ENCODE measurements at places on chromosomes 1 and 21.

DNA sequence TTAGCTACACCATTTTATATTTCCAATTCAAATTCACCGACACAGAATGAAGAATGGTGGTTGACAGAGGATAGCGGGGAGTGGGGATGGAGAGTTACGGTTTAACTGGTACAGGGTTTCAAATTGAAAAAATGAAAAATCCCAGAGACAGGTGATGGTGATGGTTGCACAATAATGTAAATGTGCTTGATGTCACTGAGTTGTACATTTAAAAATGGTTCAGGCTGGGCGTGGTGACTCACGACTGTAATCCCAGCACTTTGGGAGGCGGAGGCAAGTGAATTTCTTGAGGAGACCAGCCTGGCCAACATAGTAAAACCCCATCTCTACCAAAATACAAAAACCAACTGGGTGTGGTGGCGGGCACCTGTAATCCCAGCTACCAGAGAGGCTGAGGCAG, 31.2 kb upstream of the SHCBP1L start:
- no peak for DNase-seq

- no peak for DNase-seq
Observed at GRCh38 chr1:149979972-149980540, 30.5 kb downstream of the OTUD7B start.

- no peak for DNase-seq
Observed at GRCh38 chr21:34908419-34909055, 140.6 kb downstream of the RUNX1 start.

DNA sequence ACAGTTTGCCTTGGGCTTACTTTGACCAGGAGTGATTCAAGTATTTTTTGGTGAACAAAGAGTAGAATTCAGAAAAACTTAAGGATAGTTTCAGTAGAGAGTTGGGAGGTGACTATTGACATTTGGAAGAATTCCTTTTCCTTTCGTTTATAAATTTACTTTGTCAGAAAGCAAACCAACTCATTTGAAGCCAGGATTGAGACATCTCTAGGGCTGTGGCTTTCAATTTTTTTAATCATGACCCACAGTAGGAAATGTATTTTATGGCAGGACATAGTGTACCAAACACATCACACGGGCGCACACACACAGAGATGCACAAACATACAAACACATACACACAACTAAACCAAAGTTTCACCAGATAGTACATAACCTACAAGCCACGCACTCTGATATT, 24.1 kb downstream of the NR5A2 start:
- DNase-seq = no peak

- DNase-seq = no peak
Observed at GRCh38 chr1:61277121-61277690, 194.8 kb downstream of the NFIA start.

- DNase-seq = no peak
Observed at GRCh38 chr1:199319341-199319740, 680.5 kb downstream of the PTPRC start.

- no peak for DNase-seq
Observed at GRCh38 chr1:101587741-101588140, 350.9 kb downstream of the S1PR1 start.

- DNase-seq = no peak
Observed at GRCh38 chr1:101440485-101440884, 203.7 kb downstream of the S1PR1 start.

DNA sequence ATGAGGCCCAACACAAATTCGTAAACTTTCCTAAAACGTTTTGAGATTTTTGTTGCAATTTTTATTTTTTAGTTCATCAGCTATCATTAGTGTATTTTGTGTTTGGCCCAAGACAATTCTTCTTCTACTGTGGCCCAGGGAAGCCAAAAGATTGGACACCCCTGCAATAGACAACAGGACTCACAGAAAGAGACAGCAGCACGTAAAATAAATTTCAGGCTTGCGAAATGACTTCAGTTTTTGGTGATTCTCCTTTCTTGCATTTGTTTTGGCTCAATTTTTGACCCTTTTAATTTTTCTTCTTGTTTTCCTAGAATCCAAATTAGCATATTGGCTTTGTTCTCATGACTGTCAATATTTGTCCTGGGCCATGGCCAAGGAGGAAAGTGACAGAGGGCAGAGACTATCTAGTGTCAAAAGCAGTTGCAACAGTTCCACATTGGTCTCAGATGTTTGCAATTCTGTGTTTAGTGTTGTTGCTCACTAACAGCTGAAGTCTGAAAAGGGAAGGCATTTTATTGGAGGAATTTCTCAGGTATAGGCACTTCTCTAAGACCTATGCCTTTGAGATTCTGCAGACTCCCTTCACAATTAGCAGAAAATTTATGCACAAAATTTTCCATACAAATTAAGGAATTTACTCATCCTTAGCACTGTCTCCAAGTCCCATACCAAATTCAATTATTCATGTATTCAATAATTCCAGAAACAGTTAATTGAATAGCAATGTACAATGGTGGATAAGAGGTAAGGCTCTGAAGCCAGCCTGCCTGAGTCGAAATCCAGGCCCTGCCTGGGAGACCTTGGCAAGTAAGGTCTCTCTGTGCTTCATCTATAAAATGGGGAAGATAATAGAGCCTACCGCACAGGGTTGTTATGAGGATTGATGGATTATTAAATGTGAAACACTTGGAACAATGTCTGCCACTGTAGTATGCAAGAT, 160.9 kb upstream of the IVNS1ABP start:
- peak; percentile 31 for DNase-seq

- no peak for DNase-seq
Observed at GRCh38 chr21:27806281-27806680, 839.4 kb upstream of the ADAMTS5 start.

- no peak for DNase-seq
Observed at GRCh38 chr1:168467452-168467851, 76.3 kb downstream of the XCL2 start.

- DNase-seq = no peak
Observed at GRCh38 chr1:205975387-205975998, 27.7 kb downstream of the RAB7B start.

GRCh38 chr1:204505674-204506200, 10.5 kb upstream of the MDM4 start:
- DNase-seq = peak; percentile 55

GRCh38 chr1:95876276-95876675, 642.3 kb downstream of the RWDD3 start:
- no peak for DNase-seq

DNA sequence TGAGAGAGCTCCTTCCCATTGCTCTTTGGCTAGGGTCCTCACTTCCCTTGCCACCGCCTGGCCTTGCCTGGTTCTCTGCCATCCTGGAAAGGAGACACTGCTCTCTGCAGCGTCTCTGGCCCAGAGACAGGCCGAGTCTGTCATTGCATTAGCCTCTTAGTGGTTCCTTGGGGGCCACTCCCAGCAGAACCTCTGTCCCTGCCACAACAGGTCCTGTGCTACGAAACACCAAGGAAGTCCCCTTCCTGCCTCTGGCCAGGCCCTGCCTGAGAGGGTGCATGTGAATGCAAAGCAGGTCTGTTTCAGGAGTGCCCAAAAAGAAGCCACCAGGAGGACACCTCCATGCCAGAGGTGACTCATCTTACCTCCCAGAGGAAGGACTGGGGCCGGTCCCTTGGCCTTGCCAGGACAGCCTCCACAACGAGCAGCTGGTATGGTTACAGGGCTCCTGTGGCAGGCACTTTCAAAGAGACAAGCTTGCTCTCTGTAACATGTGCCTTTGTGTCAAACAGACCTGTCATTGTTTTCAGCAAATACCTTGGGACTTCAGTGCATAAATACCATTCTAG, 59.6 kb downstream of the VPS26C start:
- no peak for DNase-seq
